ENCODE measurements at places on chromosomes 12 and 14.

DNA sequence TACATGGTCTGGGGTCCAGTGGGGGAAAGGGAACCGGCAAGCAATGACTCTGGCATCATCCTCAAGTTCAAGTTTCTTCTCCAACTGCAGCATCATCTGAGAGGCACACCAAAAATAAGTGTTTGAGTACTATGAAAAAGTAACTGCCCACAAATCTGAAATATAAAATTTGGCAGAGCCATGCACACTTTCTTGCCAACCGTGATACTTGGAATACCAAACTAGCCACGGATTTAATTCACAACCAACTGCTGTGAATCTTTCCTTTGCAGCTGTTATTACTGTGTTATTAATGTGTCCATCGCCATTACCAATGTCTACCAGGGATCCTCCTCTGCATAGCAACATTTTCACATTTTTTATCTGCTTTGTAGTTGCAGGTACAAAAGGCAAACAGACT is 74.6 kb downstream of the GXYLT1 start:
- no peak for DNase-seq

GRCh38 chr12:25186788-25187402 is 8.1 kb downstream of the DNAI7 start:
- DNase-seq: no peak

- no peak for DNase-seq
Observed at GRCh38 chr12:57776247-57776587, 3.8 kb downstream of the EEF1AKMT3 start.

- DNase-seq: no peak
Observed at GRCh38 chr12:4591180-4591687, 29.2 kb downstream of the DYRK4 start.

DNA sequence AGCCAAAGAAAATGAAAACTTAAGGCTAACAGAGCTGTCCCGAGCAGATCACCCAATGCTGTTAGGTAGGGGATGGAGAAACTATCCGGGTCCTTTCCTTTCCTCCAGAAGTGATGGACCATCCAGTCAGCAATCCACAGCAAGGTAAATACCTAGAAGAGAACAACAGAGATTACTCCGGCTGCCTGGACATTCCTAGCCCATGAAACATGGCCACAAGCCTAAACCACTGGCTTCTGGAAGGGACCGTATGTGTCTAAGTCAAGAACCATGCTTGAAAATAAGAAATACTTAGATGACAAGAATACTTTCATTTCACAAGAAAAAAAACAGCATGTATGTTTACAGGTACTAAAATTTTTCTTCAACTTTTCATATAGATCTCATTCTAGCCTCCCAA is 152.9 kb downstream of the SLC41A2 start:
- no peak for DNase-seq

- DNase-seq: no peak
Observed at GRCh38 chr12:57005980-57006808, at the start of gene ZBTB39. TSS of gene ZBTB39 (minus strand) at chr12:57006546. CDS start at chr12:57004917, 1,629 bp downstream.

GRCh38 chr12:43104494-43104893 is 447.5 kb downstream of the ADAMTS20 start:
- no peak for DNase-seq

DNA sequence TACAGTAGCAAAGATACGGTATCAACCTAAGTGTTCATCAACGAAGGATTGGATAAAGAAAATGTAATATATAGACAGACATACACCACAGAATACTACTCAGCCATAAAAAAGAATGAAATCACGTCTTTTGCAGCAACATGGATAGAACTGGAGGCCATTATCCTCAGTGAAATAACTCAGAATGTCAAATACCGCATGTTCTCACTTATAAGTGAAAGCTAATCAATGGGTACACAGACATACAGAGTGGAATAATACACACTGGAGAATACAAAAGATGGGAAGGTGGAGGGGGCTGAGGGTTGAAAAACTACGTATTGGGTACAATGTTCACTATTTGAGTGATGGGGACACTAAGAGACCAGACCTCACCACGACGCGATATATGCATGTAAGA is 1.1 kb downstream of the RACGAP1 start:
- no peak for DNase-seq

GRCh38 chr14:61477712-61478462 is 156.5 kb downstream of the PRKCH start:
- DNase-seq: no peak

DNA sequence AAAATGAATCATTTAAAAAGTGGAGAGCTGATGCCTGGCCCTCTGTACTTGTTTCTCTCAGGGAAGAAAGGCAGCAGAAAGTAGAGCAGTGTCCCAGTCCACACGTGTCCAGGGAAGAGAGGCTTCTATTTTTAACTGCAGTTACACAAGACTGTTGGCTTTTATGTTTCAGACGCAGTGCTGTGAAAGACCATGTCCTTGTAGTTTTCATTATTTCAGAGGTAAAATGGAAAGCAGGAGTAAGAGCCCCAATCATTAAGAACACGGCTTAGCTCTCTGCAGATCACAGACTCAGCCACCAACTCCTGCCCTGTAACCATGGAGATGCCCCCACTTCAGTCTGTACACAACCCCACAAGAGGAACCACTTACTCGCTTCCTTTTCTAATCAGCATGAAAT is 336.3 kb downstream of the DAD1 start:
- DNase-seq: no peak

DNA sequence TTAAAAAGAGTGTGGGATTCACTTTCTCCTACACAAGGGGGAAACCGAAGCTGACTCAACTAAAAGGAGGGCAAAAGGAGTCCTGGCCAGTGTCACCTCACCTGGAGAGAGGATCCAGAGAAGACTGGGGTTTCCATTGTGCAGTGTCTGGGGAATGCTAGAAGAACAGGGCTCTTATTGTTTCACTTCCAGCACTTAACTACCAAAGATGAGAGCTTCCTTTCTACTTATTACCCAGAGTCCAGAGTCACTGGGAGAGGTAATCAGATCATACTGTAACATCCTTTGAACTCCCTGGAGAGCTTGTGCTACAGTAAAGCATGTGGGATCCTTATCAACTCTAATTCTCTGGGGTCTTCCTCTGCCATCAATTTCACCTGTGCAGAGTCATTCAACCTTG is 148.4 kb upstream of the BCL2L14 start:
- DNase-seq: no peak

DNA sequence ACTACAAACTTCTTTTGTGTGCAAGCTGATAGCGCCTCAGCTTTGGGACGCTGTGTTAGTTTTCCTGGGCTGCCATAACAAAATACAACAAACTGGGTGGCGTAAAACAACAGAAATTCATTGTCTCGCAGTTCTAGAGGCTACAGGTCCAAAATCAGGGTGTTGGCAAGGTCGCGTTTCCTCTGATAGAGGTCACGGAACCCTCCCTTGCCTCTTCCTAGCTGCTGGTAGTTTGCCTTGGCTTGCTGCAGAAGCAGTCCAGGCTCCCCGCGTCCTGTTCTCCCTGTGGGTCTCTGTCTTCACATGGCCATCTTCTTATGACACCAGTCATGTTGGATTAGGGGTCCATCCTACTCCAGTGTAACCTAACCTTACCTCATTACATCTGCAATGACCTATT is 32.8 kb upstream of the PTGR2 start:
- DNase-seq: no peak

DNA sequence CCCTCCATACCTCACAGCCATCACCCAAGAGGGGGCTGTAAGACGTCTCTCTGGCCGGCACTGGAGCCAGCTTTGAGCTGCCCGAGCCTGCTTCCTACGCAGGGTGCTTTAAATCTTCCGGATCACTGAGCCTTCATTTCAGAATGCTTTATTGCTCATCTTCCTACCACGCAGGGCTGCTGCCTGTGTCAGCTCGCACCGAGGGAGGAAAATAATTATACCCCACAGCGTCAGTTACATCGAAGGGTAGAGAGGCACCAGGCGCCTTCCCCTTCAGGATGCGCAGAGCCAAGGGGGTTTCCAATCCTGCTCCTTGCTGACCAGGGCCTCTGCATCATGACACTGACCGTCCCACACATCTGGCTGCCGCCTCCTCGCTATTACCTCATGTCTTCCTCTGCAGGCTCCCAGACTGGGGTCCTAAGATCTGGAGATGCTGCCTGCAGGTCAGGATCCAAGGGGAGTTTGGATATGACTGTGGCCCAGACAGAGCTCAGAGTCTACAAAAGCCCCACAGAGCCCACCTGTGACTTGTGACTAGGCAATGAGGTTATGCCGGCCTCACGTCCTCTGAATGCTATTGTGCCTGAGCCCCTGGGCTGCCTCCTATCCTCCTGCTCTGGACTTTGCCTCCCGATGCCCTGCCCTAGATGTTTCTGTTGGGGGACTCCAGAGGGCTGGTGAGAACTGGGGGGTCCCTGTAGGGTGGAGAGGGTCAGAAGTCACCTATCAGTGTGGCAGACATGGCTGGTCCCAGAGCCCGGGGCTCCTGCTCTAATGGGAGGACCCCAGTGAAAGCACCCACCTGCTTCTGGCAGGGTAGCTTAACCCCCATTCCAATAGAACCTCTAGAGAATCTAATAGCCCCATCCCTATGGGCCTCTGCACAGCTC is 220.3 kb upstream of the RTL1 start:
- no peak for DNase-seq

DNA sequence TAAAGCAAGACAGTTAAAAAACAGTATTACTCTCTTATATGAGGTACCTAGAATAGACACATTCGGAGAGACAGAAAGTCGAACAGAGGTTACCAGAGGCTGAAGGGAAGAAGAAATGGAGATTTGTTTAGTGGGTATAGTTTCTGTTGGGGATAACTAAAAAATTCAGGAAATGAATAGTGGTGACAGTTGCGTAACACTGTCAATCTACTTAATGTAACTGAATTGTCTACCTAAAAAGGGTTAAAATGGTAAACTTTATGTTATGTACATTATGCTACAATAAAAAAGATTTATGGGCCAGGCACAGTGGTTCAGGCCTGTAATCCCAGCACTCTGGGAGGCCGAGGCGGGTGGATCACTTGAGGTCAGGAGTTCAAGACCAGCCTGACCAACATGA is 30.6 kb upstream of the SLC6A13 start:
- no peak for DNase-seq

DNA sequence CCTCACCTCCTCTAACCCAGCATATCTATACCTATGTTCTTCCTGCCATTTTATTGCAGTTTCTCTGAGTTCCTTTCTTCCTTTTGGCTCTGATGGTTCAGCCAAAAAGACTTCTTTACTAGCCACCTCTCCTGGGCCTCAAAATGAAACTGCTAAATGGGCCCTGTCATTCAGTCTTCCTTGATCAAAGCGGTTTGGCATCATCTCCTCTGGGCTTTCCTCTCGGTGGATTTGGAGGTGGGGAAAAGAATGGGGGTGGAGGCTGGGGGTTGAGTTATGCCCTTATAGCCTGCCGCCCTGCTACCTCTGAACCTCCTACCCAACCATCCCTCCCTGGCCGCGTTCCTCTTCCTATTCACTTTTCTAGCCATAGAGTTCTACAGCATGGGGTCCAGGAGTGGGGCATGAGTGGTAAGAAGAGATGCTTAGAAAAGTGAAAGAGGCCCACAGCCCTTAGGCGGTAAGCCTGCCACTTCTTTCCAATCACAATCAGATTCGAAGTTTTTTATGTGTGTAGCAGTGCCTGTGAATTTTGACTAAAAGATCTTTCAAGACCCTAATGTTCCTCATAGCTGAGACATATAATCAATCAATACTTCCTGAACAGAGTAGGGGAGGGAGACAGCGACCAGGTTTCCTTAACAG is 2.5 kb downstream of the AJUBA start:
- DNase-seq: no peak

DNA sequence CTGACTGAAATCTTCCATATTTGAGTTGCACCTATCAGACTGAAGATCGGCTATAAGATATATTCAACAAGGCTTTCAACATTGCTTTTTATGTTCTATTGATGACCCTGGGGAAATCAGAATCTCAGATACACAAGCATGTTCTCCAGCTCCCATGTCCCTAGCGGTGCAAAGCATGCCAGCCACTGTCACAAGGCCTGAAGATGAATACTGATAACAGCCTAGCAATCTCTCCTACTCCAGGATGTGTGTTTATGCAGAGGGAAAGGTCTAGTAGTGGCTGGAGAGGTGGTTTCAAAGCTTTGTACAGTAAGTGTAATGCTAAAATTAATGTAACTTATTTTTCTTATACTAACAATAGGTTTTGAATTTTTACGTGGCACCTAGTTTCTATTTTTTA is 64.6 kb downstream of the SOX5 start:
- DNase-seq: no peak

DNA sequence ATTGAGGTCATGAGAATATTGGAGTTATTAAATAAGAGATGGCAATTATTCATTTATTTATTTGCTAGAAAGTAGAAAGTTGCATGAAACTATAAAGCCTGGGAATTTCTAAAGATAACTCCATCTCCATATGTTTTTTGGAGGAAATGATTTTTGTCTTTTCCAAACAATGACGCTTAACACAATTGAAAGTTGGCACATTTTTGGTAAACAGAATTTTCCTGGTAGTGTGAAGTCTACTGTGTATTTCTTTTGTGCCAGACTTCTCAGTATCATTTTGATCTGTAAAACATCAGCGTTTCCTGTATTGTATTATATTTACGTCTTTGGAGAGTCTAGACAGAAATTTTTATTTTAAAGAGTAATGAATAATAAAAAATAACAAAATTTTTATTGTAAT is 33.7 kb upstream of the PTPRB start:
- no peak for DNase-seq

DNA sequence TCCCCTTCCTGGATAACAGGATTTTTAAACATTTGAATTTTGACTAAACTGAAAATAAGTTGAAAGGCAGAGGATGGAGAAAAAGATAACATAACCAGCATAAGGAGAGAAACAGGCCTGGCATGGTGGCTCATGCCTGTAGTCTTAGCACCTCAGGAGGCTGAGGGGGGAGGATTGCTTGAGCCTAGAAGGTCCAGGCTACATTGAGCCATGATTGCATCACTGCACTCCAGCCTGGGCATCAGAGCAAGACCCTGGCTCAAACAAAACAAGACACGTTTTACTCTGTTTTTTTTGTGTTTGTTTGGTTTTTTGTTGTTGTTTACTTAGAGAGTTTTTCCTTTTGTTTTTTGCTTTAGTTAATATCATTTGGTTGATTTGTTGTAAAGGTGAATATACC is 8.7 kb downstream of the AKAP6 start:
- no peak for DNase-seq

DNA sequence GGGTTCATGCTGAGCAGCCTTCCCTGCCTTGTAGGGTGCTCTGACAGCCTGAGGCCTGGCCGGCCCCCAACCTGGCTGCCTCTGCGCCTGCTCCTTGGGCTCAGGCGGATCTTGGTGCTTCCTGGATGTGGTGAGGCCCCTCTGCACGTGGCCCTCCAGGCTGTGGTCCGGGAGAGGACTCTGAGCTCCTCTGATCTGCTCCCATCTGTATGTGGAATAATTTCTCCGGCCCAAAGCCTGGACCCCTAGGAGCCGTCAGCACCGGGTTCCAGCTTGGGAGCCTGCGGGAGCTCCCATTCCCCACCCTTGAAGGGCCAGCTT is 21.3 kb upstream of the EIF2B2 start:
- no peak for DNase-seq
